Cortex of kidney (tissue), 1 donor: ENCODE measurements at places on chromosomes 12 and 14.
A peak's percentile ranks its signal among the peaks of the same experiment; 100 is the strongest.

DNA sequence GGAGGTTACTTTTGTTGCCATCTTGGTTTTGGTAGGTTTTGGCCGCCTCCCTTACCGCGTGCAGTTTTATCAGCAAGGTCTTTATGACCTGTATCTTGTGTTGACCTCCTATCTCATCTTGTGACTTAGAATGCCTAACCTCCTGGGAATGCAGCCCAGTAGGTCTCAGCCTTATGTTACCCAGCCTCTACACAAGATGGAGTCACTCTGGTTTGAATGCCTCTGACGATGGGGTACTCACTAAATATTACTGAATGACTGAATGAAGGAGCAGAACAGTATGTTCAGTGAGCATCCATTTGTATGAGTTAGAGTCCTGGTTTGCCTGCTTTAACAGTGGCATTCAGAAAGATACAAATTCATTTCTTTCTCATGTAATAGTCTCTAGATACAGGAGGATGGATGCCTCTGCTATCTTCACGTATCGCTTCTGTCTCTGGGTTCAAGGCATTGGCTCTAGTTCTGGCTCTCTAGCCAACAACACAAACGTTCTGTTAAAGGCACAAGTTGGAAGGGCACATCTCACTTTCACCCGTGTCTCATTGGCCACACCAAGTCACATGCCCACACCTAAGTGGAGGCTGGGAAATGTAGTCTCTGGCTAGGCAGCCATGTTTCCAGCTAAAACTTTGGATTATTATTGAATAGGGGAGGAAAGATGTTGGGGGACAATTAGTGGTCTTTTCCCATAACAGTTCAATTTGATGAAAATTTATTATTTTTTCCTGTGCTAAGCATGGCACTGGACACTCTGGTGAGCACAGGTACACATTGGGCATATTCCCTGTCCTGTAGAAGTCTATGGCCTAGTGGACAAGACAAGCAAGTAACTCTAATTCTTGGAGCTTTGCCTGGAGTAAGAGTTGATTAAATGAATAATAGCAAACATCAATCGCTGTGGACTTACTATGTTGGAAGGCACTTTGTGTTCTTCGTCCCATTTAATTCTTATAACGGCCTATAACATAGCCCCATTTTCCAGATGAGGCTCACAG, 75.2 kb upstream of the RPH3A start:
- no peak for DNase-seq

- no peak for DNase-seq
These were observed 33.9 kb upstream of the POC1B start for GRCh38 chr12:89559753-89560152.

GRCh38 chr12:6620137-6620884, 13.1 kb upstream of the CHD4 start:
- DNase-seq = no peak

DNA sequence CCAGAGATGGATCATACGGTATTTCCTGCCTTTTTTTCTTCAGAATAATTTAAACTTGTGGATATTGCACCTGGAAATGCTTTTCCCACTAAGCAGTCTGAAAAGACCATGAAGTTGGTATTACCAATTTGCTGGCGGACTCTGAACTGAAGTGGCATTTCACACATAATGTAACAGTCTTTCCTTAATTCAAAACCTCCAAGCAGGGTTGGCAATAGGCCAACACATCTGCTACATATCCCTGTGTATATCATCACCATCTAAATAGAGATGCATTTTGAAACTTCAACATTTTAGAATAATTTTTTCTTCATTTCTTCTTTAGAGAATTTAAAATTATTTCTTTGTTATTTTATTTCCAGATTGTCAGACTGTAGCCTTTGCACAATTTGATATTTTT, 100.5 kb downstream of the TSPAN8 start:
- no peak for DNase-seq

GRCh38 chr14:30195941-30196340, 268.3 kb upstream of the PRKD1 start:
- DNase-seq = no peak

- DNase-seq = peak; percentile 48
These were observed at the start of gene PTGES3 for GRCh38 chr12:56688129-56688845. PTGES3 (minus strand) TSS chr12:56688284; CDS start chr12:56687999, 285 bp downstream.

GRCh38 chr14:21825149-21825743, 151.6 kb upstream of the OR4E1 start:
- DNase-seq = no peak

- DNase-seq = no peak
These were observed 103.7 kb upstream of the IFNG-AS1 start for GRCh38 chr12:67885375-67886169.

- DNase-seq = no peak
These were observed 92.9 kb downstream of the FAR2 start for GRCh38 chr12:29241821-29242591.

DNA sequence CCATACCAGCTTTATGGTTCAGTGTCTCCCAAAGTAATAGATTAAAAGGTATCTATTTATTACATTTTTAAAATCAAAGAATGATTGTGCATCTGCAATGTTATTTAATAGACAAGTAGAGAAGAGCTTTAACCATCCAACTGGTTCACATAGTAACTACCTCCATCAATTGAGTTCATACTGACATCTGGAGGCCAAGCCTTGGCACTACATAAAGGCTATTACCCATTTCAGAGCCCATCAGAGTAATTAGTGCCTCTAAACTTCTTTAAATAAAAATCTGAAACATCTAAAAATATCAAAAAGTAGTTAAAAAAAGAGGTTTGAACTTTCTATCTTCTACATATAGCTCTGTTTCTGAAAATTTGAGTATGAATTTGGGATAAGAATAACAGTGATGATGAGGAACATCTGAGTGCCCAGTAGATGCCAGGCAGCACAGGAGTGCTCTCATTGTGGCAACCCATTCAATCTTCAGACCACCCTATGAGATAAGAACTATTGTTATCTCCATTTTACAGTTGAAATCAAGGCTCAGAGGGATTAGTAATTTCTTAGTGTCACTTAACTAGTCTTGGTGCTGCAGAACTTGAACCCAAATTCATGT, 132.9 kb upstream of the DAAM1 start:
- DNase-seq = no peak

DNA sequence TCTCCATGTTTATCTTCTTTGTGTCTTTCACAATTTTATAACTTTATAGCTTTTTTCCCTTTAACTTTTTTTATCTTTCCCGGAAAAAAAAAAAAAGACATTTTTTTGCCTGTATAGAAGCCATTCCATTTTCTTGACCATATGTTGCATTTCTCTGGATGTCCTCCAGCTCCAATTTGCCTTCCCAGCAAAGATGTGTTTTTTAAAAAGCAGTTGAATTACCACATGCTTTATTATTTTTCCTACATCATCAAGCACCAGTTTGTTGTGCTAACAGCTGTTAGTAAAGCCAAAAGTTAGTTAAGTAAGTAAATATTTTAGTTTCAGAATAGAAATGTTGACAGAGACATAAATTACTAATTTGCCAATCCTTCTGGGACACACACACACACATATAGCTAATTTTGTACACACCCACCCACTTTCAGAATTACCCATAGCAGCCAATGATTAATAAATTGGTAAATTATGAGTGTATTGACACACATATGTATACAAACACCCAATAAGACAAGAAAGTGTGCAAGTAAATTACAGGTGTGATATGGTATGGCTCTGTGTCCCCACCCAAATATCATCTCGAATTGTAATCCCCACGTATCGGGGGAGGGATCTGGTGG, 118.3 kb downstream of the SLC38A6 start:
- DNase-seq = no peak

DNA sequence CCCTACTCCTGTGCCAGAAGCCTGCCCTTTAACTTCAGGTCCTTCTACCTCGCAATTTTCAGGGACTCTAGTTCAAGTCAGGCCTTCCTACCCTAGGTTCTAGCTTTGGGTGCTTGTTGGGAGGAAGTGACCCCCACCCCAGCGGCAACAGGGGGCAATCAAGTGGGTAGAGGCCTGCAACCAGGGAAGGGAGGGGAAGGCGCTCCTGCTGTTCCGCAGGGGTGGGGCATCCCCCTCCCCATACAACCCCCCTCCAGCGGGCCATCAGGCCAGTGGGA, 204 bp upstream of the PRPH start:
- DNase-seq = no peak

- DNase-seq = no peak
These were observed 72.2 kb downstream of the FBXW8 start for GRCh38 chr12:116982791-116983411.

- DNase-seq = no peak
These were observed 776 bp downstream of the BMP4 start for GRCh38 chr14:53955671-53956426.

DNA sequence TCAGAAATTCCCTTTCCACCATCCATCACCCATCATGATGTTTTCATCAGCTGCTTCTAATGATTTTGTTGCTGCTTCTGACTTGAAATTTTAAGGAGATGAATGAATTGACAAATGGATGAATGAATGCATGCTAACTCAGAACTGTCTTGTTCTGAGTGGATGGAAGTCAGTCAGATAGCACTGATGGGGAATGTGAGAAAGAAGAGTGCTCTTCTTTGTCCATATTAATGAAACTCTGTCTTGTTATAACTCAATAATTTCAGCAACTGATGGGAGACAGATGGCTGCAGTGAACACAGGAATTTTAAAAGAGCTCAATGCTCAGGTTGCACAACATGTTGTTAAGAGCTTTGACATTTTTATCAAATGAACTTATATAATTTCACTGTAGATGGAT, 422.0 kb downstream of the TRHDE start:
- DNase-seq = no peak

DNA sequence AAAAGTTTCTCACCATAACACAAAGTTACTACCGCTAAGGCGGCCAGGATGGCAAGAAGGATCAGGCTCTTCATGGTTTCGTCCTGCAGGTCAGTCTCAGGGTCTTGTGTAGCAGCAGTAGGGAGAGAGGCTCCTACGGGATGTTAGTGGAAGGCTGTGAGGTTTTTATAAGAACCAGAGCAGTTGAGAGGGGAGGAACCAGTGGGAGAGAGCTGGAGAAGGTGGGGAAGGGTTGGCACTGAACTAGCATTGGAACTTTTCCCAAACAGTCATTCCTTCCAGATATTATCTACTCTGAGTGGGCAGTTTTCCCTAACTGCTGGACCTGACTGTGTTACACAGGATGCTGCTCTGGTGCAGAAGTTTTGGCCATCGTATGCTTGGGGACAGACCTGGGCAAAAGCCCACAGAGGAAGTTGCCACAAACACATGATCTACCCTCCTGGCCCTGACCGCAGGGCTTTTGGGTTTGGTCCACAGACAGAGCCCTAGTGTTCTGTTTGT, at the start of gene MGP:
Gene MGP (minus strand): TSS at position 137 of the 504 bp plus-strand sequence. CDS start 63 bp downstream, at position 74.
- no peak for DNase-seq

DNA sequence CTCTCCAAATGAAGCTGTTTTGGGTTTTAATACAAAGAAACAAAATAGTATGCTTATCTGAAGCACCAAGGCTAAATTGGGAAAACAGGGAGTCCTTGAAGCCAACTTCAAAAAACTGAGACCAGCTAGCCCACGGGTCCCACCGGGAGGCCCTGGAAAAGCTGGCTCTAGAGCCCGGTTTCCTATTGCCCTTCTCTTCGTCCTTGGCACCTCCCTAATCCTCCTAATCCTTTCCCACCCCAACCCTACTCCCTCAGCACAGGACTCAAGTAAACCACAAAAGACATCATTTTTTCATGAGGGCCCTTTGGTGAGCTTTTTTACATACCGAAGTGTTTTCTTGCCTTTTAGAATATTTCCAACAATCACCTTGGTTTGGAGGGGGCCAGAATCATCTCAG, 11.3 kb downstream of the LRRC74A start:
- no peak for DNase-seq

GRCh38 chr12:105332925-105333324, 2.4 kb downstream of the C12orf75 start:
- DNase-seq = no peak

DNA sequence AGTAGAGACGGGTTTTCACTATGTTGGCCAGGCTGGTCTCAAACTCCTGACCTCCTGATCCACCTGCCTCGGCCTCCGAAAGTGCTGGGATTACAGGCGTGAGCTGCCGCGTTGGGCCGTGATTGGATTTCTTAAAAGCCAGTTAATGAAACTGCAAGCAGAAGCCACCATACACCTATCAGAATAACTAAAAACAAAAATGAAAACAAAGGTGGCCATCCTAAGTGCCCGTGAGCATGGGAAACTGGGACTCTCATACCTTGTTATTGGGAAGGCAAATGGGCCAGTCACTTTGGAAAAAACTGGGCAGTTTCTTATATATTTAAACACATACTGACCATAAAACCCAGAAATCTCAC, 7.7 kb upstream of the TCTN1 start:
- no peak for DNase-seq

- no peak for DNase-seq
These were observed 3.8 kb downstream of the SOAT2 start for GRCh38 chr12:53107122-53107521.

DNA sequence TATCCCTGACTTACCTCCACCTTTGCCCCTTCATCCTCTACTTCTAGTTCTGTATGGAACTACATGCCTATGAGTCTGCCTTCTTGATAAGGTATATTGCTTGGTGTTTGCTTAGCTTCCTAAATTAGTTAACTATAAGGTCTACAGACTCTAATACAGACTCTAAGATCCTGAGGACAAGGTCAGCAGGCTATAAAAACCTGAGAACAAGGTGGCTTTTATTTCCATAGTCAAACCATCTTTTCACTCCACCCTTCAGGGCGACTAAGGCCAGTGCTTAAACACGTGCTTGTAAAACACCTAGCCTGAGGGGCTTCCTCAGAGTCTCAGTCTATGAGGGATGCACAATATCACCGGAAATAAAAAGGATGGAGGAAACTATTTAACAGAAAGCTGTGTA, 36.1 kb upstream of the COL2A1 start:
- no peak for DNase-seq

DNA sequence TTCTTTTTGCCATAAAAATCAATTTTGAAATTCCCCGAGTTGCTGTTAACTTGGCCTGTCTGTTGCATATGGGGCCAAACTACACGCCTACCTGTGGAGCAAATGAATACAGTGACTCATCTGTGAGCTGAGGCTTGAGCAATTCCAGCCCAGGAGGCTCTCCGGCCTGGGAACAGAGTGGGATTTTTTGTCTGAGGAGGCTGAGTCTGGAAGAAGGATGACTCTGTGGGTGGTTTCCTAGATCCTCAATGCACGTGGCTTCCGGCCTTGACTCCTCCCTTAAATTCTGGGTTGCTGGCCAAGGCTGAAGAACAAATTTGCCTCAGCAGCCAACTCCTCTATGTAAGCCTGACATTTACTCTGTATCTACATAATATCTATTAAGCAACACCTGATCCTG, 124.1 kb downstream of the SSPN start:
- DNase-seq = no peak

- no peak for DNase-seq
These were observed 130.4 kb downstream of the PAWR start for GRCh38 chr12:79560225-79560889.

DNA sequence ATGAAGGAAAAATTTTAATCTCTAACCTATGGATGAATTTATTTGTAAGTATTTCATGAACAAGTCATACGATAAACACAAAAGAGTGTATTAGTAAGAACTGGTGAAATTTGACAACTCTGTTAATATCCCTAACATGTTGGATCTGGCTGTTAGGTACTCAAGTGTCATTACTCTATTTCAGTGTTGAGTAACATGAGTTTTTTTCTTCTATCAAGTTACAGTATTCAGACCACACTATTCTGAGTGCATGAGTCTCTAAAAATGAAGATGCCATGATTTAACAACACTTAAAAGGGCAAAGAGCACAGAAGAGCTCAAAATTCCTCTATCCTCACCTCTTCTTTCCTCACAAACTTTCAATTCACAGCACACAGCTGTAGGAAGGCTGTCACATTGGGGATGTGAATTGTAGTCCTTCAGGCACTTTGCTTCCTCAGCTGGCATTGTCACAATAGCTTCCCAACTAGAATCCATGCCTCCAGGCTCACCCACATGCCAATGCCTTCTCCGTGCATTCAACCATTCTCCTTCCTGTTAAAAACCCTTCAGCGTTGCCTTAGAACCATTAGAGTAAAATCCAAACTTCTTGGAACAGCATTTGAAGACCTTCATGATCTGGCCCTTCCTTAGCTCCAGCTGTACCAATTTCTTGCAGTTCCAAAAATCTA, 73.7 kb upstream of the DBX2 start:
- DNase-seq = no peak
